ENCODE measurements at places on chromosomes 12 and 14.

DNA sequence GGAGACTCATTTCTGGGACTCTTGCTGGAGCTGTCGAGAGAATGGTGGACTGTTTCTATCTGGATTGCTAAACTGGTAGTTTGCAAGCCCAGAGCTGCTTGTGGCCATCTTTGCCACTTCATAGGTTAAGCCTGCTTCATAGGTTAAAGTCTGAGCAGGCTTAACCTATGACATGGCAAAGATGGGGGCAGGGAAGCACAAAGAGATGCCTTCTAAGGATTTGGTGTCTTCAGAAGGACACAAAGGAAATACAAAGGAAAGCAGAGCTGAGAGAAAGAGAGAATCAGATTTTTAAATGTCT, 78.4 kb upstream of the MAX start:
- DNase-seq, result no peak

- DNase-seq, result no peak
Observed at GRCh38 chr12:96501133-96501761, 11.9 kb downstream of the CFAP54 start.

DNA sequence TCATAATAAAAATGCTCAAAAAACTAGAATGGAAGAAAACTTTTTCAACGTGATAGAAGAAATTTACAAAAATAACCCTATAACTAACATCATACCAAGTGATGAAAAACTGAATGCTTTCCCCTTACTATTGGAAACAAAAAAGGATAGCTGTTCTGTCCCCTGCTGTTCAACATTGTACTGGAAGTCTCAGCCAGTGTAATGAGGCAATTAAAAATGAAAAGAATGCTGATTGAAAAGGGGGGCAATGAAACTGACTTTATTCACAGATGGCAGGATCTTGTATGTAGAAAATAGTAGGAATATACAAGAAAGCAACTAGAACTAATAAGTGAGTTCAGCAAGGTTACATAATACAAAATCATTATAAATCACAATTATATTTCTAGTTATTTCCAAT, 337.9 kb upstream of the KITLG start:
- DNase-seq, result no peak

- DNase-seq, result no peak
Observed at GRCh38 chr14:68876976-68877375, 84.1 kb upstream of the ZFP36L1 start.

- DNase-seq, result no peak
Observed at GRCh38 chr14:31204593-31205534, 2.7 kb downstream of the HECTD1 start.

GRCh38 chr12:1644534-1645438, 15.8 kb downstream of the WNT5B start:
- no peak for DNase-seq

GRCh38 chr12:122159882-122160281, 14.1 kb downstream of the IL31 start:
- no peak for DNase-seq

GRCh38 chr12:71216725-71217579, 59.2 kb upstream of the TSPAN8 start:
- DNase-seq, result no peak

DNA sequence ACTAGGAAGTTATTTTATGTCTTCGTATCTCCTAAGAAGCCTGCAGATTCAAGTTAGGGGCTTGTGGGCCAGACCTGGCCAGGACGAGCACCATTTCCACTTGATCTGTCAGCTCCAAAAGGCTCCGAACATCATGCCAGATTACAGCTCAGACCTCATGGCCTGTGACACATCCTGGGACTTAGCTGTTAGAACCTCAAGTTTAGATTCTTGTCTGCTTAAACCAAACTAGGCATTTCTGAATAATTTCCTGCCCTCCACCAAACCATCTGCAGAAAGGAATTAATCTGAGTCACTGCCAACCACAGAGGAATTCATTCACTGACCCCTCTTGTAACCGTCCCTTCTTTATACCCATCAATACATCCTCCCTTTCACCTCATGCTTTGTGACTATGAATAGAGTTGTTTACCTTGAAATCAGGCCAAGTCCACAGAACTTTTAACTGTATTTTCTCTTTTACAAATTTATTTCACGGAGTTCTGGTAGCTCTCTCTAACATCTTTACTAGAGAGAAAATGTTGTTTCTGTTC, 120.3 kb downstream of the FBXL14 start:
- DNase-seq, result no peak

- no peak for DNase-seq
Observed at GRCh38 chr14:35553808-35554207, 19.8 kb downstream of the INSM2 start.

DNA sequence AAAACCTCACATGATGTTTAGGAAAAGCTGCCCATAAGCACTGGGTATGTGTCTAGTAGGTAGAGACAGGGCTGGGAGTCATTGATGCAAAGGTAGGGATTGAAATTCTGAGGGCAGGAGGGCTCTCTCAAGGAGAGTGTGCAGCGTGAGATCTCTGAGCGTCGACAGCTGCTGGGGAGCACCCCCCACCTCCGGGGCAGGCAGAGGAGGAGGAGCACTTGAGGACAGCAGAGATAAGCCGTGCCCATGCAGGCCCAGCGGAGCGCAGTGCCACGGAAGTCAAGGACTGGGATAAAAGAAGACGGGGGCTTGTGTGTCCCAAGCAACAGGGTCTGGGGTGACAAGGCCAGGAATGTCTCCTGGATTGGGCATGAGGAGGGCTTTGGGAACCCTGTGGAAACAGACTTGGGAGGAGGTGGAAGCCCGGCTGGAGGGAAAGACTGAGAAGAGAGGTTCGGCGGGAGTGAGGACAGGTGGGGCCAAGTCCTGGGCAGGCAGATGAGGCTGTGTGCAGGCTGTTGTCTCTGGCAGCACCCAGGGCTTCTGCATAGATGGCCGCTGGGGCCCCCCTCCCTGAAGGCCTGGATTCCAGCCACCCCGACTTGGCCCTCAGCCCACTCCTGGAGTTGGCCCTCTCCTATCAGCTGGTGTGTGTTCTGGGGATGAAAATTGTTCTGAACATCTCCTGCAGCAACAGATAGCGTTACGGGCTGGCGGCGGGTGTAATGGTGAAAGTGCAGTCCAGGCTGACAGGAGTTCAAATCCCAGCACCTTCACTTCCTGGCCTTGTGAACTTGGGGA, 1.9 kb downstream of the CACNA2D4 start:
- DNase-seq, result no peak

- no peak for DNase-seq
Observed at GRCh38 chr12:5017638-5018348, 25.9 kb upstream of the KCNA5 start.

DNA sequence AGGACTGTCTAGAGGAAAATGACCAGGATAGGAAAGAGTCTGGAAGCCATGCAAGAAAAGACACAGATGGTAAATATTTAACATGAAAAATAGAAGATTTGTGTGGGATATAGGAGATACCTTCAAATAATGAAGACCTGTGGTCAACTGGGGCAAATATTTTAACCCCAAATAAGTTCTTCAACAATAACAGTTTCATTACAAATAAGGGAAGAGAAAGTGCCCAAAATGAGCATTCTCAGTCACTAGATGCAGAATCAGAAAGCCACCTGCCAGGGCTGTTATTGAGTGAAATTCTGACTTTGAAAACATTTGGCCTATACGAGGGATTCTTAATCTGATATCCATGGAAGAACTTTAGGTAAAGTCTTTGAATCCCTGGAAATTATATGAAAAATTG, 231.2 kb upstream of the PLEKHG7 start:
- no peak for DNase-seq

- DNase-seq, result no peak
Observed at GRCh38 chr14:63134801-63135200, 69.4 kb upstream of the RHOJ start.

- no peak for DNase-seq
Observed at GRCh38 chr12:70190262-70191010, 52.8 kb upstream of the CNOT2 start.

DNA sequence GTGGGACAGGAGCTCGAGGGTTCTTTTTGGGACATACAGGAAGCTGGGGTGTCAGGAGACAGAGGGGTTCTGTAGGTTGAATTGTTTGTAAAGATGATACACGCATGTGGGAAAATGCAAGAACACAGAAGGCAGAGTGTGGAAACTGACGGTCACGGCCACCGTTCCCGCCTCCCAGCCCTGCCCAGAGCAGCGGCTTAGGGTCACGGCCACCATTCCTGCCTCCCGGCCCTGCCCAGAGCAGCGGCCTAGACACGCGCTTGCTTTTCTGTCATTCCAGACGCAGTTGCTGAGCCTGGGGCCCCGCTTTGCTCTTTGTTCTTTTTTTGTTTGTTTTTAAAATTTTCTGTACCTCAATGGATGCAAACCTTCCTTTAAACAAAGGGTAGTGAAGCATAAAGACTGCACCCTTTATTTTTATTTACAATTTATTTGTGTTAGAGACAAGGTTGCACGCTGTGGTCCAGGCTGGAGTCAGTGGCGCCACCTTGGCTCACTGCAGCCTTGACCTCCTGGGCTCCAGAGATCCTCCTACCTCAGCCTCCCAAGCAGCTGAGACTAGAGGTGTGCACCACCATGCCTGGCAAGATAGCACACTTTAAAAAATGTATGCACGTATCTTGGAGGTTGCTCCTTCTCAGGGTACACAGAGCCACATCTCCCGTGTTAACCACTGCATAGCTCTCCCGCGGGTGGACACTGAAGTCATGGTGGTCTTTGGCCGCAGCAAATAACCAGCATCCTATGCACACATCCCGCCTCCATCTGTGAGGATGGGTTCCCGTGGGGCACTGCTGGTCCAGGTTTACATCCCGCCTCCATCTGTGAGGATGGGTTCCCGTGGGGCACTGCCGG, 142.3 kb downstream of the ADGRD1 start:
- no peak for DNase-seq
